ENCODE measurements at places on chromosomes 13 and 19.
A peak's percentile ranks its signal among the peaks of the same experiment; 100 is the strongest.

DNA sequence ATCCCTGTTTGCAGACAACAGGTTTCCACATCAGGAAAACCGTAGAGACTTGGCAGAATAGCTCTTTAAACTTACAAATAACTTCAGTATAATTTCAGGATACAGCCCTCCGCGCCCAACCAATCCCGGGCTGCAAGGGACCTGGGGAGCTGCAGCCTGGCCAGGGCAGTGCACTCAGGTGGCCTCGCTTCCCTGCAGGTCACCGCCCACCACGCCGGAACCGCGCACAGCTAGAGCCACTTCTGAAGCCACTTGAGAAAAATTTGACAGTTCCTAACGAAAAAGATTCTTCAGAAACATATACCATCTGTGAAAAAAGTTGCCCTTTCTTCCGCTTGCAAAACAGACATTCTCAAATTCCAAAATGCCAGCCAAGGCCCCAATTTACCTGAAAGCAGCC is 11.1 kb downstream of the ZNF91 start:
- no peak for DNase-seq

- DNase-seq: no peak
These were observed 7.0 kb downstream of the SERP2 start for GRCh38 chr13:44380404-44381165.

- DNase-seq: no peak
These were observed 246.6 kb upstream of the MAB21L1 start for GRCh38 chr13:35723053-35723461.

DNA sequence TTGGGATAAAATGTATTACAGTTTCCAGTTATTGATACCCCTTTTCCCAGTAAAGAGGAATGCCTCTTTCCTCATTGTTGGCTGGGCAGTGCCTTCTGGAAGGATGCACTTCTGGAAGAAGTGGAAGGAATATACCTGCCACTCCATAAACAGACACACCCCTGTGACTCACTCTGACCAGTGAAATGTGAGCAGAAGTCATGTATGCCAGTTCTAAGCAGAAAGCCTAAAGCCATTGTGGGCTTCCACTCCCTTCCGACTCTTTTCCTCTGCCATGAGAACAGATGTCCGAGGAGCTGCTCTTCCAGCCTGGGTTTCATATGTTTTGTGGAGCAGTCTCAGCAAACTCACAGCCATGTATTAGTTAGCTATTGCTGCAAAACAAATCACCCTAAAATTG is 166.1 kb upstream of the SERP2 start:
- no peak for DNase-seq

- DNase-seq: peak; percentile 52
These were observed 108.2 kb downstream of the EDNRB start for GRCh38 chr13:77810430-77810829.

DNA sequence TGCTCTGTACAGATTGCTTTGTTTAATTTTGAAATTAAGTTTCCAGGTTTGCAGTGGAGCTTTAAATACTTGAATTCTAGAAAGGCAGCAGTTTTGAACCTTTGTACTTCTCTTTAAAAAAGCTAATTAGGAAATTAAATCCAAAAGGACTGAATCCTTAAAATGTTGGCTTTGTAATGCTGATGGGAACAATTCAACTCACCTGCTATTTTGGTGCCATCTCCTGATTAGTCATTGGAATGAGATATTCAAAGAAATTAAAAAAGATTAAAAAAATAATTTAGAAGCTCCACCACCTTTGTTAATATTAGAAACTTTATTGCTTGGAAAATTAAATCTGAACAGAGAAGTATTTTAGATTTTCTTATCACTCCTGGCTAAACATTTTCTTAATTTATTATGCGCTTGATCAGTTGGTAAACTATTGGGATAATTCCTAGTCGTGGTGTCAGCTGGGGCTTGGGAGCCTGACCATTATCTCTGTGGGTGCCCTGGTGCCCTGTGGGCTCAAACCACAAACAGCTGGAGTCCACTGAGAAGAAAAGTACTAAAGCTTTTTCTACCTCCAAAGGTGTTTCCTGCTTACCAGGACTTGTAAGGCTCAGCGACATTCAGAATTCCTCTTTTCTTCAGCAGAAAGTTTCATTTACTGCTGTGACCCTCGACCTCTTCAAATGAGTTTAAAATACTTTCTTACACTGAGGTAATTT is 540.4 kb downstream of the DIAPH3 start:
- DNase-seq: no peak

DNA sequence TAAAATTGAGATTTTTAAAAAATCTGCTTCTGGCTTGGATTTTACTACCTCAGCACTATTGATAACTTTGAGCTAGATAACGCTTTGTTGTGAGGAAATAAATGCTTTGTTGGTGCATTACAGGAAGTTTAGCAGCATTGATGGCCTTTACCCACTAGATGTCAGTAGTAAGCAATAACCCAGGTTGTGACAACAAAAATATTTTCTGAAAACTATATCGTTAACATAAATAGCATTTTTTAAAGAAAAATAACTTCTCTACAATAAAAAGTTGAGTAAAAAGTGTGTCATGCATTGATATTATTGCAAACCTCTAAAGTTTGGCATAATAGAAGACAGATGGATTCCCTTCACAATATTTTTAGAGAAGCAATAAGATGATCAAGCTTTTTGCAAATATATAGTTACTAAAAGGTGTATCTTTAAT is 1246.5 kb downstream of the UQCRFS1 start:
- DNase-seq: no peak

GRCh38 chr19:723714-724113 is 15.0 kb downstream of the PALM start:
- DNase-seq: no peak

GRCh38 chr19:16185123-16185767 is at the start of gene FAM32A:
Gene FAM32A, plus strand, starts transcription at chr19:16185410. Its CDS starts 33 bp downstream, at chr19:16185443.
- peak; percentile 98 for DNase-seq

- no peak for DNase-seq
These were observed 41.9 kb downstream of the ZNF627 start for GRCh38 chr19:11639245-11639601.

- DNase-seq: no peak
These were observed 208.7 kb downstream of the LACC1 start for GRCh38 chr13:44088411-44088810.

DNA sequence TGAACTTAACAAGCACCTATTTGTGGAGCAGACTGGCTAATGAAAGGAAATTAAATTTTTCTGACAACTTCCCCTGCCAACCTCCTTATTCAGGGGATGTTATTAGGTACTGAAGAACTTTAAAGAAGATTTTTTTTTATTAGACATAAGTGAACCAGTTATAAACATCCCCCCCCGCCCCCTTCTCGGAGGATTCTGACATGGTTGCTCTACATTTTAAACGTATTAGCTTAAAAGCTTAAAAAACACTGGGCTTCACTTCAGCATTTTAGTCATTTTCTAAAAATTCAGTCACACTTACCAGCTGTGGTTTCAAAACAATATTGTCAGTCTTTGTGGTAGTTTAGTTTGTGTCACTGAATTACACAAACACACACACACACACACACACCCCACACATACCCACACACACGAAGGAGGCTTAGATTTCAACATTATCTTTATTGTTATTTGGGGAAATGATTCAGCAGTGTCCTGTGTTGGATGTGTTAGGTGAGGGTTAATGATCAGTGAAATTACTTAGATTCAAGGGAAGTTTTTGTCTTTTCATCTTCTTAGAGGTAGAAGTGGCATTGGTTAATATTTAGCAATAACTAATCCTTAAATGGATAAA is 145.7 kb downstream of the PCCA start:
- no peak for DNase-seq

GRCh38 chr13:112124141-112124540 is 57.2 kb downstream of the SOX1 start:
- no peak for DNase-seq

DNA sequence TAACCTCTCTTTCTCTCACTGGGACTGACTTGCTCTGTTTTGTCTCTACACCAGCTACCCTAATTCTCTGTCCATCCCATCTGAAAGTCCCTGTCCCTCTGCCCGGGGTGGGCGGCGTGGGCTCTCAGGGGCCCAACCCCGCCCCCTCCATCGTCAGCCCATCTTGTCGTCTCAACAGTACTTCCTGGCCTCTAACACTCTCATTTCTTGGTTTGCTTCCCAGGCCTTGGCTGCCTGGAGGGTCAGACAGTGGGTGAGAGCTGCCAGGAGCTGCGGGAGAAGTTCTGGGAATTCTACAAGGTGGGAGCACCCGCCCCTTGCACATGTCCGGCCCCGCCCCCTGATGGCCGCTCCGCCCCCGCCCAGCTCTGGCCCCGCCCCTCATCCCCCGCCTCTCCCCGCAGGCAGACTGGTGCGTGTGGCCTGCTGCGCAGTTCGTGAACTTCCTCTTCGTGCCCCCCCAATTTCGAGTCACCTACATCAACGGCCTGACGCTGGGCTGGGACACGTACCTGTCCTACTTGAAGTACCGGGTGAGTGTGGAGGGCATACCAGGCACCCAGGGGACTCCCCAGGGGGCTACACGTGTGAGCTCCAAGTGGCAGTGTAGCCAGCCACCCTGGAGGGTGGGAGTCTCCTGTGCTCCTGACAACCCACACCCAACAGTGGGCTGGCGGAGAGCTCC is 1.7 kb downstream of the MPV17L2 start:
- DNase-seq: peak; percentile 85

GRCh38 chr13:90105849-90106496 is 1241.5 kb upstream of the MIR17HG start:
- DNase-seq: no peak

DNA sequence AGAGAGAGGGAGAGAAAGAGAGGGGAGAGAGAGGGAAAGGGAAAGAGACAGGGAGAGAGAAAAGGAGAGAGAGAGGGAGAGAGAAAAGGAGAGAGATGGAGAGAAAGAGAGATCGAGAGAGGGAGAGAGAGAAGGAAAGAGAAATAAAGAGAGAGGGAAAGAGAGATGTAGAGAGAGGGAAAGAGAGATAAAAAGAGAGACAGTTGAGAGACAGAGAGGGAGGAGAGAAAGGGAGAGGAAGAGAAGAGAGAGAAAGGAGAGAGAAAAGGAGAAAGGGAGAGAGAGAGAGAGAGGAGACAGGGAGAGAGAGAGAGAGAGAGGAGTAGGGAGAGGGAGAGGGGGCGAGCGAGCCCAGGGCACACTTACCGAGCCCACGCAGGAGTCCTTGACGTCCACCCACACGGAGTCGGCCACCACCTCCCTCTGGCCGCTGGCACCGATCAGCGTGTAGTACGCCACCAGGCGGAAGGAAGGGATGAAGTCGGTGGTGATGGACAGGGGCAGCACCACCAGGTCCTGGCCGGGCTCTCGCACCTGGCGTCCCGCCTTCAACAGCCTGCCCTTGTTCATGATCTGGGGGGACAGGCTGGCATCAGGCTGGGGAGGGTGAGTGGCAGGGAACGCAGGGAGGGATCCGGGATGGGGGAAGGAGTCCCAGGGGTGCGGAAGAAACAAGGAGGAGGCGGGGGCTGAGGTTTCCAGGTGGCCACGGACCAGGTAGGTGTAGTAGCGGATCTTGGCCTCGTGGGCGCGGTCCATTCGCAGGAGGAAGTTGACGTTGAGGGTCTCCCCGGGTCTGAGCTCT is 10.0 kb downstream of the C3 start:
- peak; percentile 59 for DNase-seq

GRCh38 chr19:28065026-28065425 is 1147.9 kb downstream of the UQCRFS1 start:
- no peak for DNase-seq

DNA sequence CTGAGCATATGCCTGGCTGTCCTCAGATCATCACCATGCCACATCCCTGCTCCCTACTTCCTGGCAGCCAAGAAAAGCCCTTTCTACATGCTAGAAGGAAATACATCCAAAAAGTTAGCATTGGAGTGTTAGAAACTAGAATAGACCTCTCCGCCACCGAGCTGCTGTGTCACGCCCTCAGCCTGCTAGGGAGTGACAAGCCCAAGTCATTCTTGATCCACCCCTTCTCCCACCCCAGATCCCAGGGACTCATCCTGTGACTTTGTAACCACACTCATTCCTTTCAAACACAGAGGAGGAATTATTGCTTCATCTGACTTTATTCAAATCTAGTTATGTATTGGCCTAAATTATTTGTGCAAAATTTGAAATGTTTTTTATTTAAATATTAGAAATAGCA is 45.3 kb downstream of the POLR1D start:
- no peak for DNase-seq

- no peak for DNase-seq
These were observed 69.1 kb downstream of the ALOX5AP start for GRCh38 chr13:30804474-30804873.

GRCh38 chr13:105602956-105603670 is 932.3 kb downstream of the EFNB2 start:
- DNase-seq: no peak

DNA sequence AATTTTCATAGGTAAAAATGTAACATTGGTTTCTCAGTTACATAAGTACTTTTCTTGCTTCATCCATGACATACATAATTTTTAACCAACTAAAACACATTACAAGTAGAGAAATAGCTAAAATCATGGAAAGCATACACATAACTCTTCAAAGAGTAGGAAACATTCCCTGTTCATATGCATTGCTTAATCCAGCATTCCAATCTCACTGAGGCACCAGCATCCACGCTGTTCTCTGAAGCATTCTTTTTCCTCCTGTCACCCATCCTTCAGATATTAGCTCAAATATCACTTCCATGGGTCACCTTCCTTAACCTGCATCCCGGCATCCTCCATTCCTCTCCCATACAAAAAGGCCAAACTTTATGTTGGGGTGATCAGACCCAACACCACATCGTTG is 79.1 kb downstream of the ZNF254 start:
- DNase-seq: no peak

GRCh38 chr13:30346153-30346788 is 38.9 kb upstream of the KATNAL1 start:
- no peak for DNase-seq

DNA sequence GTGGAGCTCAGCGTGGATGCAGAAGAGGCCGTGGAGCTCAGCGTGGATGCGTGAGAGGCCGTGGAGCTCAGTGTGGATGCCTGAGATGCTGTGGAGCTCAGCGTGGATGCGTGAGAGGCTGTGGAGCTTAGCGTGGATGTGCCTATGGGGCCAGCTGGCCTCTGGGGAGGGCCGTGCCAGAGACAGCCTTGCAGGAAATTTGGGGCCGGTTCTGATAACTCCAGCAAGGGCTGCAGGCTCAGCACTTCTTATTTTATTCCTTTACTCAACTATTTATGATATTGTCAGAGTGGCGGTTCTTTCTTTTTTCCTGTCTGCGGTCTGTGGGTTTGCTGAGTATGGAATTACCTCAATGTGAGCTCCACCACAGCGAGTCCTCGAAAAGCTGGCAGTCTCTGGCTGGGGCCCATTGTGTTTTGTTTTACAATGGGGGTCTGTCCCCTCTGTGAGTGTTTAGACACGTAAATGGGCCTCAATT is 17.8 kb upstream of the TMEM255B start:
- DNase-seq: no peak

- no peak for DNase-seq
These were observed 42.0 kb downstream of the EPS15L1 start for GRCh38 chr19:16429759-16430091.
